ENCODE measurements at places on chromosomes 7 and 10.
A peak's percentile ranks its signal among the peaks of the same experiment; 100 is the strongest.

GRCh38 chr10:4278186-4278585 lies 493.2 kb upstream of the KLF6 start:
- no peak for DNase-seq

GRCh38 chr7:22633286-22633953 lies 93.6 kb upstream of the IL6 start:
- no peak for DNase-seq

DNA sequence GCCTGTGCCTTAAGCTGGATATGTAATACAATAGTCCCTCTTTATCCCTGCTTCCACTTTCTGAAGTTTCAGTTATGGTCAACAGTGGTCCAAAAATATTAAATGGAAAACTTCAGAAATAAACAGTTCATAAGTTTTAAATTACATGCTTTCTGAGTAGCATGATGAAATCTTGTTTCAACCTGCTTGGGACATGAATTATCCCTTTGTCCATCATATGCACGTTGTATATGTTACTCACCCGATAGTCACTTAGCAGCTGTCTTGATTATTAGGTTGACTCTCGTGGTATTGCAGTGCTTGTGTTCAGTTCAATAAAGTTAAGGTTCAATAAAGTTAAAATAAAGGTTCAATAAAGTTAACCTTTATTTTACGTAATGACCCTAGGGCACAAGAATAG lies 25.5 kb downstream of the C1GALT1 start:
- no peak for DNase-seq

- no peak for DNase-seq
These were observed 14.3 kb downstream of the CREB3L2 start for GRCh38 chr7:137987563-137987962.

DNA sequence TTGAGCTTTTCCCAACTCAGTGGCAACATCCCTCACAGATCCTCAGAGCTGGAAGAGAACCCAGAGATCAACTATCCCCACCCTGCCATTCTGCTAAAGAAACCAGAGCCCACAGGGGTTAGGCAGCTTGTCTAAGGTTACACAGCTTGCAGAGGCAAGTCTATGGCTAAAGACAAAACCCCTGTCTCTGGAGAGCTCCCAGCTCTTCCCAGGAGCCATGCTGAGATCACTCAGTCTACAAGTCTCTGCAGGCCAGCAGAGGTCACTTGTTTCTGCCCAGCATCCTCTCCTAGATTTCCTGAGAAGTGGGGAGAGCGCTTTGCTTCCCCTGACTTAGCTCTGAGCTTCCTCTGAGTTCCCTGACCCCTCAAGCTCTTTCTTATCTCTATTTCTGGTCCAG lies 28.5 kb upstream of the LOXL4 start:
- DNase-seq: no peak

- DNase-seq: no peak
These were observed 19.1 kb downstream of the WDR86 start for GRCh38 chr7:151390598-151391357.

DNA sequence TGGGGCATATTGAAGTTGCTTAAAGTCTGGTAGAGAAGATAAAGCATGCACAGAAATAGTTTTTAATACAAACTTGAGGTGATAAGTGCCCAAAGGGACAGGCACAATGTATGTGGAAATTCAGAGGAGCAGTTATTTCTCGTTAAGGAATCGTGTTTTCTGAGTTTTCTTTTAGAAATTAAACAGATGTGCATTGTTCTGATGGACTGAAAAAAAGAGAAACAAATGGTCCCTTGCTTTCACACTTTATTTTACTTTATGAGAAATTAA lies 45.6 kb downstream of the CNNM2 start:
- DNase-seq: no peak

DNA sequence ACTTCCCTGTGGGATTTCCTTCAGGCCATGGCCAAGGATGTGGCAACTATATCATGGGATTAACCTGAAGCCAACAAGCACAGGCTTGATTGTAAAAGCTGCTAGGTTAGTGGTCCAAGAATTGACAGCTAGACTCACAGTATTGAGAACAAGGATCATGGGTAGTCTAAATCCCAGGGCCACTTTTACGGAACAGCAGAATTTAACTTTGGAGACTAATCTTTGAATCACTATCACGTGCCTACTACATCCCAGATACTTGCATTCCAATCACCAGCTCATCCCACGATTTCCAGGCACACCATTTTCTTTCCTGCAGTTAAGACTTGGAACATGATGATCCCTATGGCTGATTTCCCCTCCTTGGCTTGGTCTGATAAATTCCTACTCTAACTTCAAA lies 65.6 kb upstream of the ADO start:
- no peak for DNase-seq

DNA sequence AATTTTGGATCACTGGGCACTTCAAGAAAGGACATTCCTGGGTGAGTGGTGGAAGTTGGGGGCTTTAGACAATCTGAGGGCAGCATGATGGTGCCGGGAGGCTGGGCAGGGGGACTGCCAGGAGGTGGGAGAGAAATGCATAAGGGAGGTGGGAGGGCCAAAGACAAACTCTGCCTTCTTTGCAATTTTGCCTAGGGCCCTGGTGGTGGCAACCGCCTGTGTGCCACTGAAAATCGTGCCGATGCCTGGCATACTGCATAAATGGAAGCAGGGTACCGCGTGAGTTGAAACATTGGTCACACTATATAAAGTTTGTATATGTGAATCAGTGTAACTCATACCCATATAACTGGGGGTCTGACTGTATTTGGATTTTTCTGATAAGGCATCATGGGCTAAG lies 3.3 kb downstream of the LUC7L2 start:
- no peak for DNase-seq

GRCh38 chr7:105743351-105744090 lies 132.9 kb downstream of the ATXN7L1 start:
- DNase-seq: no peak

GRCh38 chr7:100483722-100484672 lies at the start of gene NYAP1:
NYAP1 (plus strand) TSS chr7:100483927; CDS start chr7:100485312, 1,385 bp downstream.
- peak; percentile 58 for DNase-seq

DNA sequence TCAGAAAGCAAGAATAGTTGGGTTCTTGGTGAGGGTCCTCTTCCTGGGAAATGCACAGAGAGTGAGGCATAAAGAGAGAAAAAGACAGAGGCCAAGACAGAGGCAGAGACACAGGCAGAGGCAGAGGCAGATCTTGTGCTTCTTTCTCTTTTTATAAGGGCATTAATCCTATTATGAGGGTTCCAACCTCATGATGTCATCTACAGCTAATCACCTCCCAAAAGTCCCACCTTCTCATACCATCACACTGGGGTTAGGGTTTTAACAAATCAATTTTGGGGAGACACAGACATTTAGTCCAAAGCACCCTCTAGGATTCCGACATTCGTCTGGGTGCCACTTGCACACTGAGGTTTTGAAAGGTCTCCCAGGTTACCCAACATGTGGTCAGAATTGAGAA lies 17.8 kb downstream of the KCNK18 start:
- no peak for DNase-seq

DNA sequence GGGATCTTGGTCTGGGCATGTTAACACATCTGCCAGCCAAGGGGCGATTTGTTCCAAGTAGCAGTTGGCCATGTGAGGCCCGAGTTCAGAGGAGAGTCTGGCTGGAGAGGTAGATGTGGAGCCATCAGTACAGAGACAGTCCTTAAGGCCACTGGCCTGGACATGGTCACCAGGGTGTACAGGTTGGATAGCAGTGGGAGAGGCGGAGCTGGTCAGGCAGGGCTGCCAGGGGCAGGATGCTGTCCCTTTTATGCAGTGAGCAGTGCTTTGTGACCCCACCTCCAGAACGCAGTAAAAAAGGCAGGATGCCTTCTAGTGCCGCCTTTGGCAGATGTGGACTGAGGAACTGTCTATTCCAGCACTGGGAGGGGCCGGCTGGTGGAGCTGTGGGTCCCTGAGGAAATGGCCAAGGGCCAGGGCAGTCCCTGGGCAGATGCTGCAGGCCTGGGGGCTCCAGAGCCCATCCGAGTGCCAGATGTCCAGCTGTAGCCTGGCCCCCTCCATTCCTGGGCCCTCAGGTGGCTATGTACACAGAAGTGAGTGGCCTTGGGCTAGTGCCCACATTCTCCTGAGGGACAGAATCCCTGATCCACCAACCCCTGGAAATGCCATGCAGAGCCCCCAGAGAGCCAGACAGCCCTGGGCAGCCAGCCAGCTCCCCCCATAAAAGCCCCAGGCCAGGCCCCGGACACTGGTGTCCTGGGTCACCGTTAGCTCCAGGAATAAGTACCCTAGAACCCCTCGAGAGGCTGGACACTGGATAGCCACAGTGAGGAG lies 17.2 kb upstream of the MYL7 start:
- no peak for DNase-seq

DNA sequence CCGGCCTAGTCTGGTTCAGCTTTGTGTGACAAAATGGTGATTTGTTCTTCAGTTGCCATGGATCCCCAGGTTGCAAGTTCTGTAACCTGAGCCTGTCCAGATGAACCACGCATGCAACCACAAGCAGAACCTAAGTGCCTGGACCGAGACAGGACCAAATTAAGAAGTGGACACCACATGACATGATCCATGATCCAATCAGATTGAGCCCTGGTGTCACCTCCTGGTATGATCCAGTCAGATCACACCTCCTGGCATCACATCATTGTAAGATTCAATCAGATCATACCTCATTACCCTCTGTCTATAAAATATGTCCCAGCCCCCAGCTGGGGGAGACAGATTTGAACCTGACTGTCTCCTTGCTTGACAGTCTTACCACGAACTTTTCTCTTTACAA lies 70.0 kb downstream of the MALSU1 start:
- DNase-seq: no peak

DNA sequence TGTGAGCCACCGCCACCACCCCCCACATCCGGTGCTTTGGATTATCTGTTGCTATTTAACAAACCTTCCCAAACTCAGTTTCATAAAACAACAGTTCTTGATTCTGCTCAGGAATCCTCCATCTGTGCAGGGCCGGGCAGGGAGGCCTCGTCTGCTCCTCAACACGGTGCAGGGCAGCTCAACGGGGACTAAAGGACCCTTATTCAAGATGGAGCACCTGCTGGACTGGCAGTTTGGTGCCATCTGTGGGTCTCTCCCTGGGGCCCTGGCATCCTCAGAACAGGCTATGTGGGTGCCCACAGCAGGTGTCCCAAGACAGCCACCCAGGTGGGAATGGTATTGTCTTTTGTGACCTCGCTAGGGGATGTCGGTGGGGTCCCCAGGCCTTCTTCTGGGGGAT lies 31.0 kb upstream of the ELFN1 start:
- no peak for DNase-seq

DNA sequence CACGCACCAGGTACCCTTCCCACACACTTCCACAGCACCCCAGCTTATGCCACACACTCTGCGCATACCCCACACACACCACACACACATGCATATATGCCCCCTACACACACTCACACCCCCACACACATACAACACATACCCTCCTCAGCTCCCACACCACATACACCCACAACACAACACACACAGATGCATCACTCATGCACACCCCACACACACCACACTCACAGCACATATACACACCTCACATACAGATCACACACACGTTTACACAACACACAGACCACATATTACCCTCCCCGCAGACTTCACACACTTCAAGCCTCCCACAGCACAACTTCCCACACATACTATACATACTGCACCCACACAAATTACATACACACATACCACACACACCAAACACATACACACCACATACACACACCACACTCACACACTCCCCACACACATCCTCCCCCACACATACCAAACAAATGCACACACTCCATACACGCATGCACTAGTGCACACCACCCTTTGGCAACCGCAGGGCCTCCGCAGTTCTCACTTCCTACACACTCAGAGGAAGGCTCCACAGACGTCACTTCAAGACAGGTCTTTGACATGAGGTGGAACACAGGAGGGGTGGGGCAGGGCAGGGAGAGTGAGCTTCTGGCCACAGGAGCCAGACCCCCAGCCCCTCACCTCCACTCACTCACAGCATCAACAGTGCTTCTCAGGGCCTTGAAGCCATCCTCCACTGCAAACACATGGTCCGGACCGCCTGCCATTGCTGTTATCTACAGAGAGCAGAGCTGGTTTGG lies 18.5 kb upstream of the ANTXRL start:
- DNase-seq: no peak

- DNase-seq: no peak
These were observed 618.4 kb upstream of the NRP1 start for GRCh38 chr10:33952692-33953360.

- no peak for DNase-seq
These were observed 184.1 kb downstream of the BICC1 start for GRCh38 chr10:58696736-58697135.

- no peak for DNase-seq
These were observed 84.1 kb upstream of the ZNF479 start for GRCh38 chr7:57216340-57216739.

GRCh38 chr10:95835149-95835860 lies 72.5 kb upstream of the CC2D2B start:
- no peak for DNase-seq

DNA sequence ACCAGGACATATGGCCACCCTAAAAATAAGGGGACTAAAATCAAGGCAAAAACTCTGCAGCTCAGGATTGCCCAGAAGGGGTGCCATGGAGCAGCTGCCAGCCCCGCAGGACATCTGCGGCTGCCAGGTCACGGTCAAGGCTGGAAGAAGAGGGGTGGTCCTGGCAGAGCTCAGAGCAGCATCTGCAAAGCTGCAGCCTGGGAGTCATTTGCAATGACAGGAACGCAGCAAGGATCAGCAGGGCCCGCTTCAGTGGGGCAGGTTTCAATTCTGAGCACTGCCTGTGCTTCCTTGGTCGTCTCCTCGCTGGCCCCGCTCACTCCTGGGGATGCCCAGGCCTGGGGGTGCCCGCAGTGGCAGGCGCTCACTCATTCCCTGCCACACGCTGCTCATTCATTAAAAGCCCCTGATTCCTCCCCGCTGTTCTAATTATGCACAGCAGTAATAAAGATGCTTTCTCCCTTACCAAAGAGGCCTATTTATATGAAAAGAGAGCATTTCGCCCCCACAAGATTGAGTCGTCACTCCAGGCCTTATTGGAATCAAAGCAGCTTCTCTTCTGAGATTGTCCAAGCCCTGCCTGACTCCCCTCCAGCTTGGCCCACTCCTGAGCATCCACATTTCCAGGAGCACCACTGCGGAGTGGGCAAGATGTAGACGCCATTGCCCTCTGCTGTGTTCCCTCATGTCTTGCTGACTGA lies 4.6 kb downstream of the HSPA12A start:
- peak; percentile 55 for DNase-seq

GRCh38 chr7:25908154-25908949 lies 243.6 kb upstream of the NFE2L3 start:
- DNase-seq: no peak

DNA sequence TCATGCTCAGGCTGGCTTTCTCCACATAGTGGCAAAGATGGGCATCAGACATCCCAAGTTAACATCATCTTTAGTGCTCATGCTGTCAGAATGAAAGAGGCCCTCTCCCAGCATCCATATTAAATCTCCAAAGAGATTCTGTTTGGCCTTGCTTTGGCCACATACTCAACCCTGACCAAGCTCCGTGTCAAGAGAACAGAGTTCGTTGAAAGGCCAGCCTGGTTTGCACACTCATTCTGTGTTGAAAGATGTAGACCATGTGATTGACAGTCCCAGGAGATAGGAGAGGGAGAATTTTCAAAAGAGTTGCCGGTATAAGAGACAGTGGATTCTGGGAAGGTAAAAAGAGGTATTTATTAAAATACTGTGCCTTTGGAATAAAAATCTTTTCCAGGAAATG lies 19.7 kb downstream of the MET start:
- DNase-seq: no peak
